Umbilical cord (tissue), 2 donors: ENCODE measurements at places on chromosomes 7 and 10. TPM values are rescaled to one million over a fixed set of nuclear protein-coding genes. Genes with fewer than 3 reads are reported as not detected.

DNA sequence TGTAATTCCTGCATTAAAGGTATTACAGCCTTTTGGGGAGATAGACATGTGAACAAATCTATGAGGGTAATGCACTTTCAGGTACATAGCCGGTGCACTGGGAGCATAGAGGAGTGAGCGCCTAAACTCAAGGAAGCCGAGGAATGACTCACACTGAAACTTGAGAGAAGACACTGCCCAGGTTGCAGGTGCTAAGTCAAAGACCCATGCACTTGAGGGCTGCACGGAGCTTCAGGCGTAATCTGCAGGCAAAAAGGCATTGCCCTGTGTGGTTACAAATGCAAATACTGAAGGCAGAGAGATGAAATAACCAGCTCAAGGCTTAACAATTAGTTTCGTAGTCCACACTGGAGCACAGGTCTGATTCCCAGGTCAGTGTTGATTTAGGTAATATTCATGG, 51.0 kb upstream of the OSBPL3 start:
- DNase-seq: no peak

- peak; percentile 50 for DNase-seq
These were observed 1180.3 kb downstream of the TYW1 start for GRCh38 chr7:68176974-68177373.

- peak; percentile 92 for DNase-seq
These were observed 67.8 kb downstream of the EGFR start for GRCh38 chr7:55086413-55087201.

- DNase-seq: no peak
These were observed 612 bp downstream of the SNX8 start for GRCh38 chr7:2313450-2314208.

MET gene
- 23.1 TPM for total RNA-seq

- DNase-seq: no peak
These were observed 42.8 kb downstream of the ARHGAP21 start for GRCh38 chr10:24680647-24681524.

LLCFC1 gene
- total RNA-seq: not detected

- DNase-seq: no peak
These were observed 38.8 kb downstream of the GSDME start for GRCh38 chr7:24718431-24718831.

GRCh38 chr10:101221549-101221948, 7.7 kb downstream of the LBX1 start:
- no peak for DNase-seq

DNA sequence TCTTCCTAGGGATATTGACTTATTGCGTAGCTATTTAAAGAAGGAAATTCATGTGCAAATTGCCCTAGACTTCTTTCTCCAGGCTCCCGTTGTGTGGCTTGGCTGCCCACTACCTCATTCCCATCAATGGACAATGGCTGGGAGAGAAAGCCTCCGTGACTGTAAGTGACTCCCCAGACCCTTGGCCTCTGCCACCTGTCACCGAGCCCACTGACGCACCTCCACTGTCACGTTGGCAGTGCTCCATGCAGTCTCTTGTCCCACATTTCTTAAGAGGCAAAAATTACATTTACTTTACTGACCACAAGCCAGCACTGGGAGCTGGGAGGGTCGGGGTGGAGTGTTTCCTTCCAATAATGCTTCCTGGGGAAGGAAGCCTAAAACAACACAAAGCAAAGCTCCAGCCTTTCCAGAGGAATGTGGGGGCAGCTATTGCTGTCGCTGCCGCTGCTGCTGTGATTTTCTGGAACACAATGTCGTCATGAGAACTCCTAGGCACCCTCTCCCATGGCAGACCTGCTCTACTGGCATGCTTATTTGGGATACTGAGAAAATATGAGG, 89.7 kb upstream of the STEAP1B start:
- DNase-seq: peak; percentile 73

GRCh38 chr7:63008366-63008765, 990.3 kb upstream of the ZNF722 start:
- DNase-seq: no peak

ZWINT gene
- total RNA-seq: 6.3 TPM

DNA sequence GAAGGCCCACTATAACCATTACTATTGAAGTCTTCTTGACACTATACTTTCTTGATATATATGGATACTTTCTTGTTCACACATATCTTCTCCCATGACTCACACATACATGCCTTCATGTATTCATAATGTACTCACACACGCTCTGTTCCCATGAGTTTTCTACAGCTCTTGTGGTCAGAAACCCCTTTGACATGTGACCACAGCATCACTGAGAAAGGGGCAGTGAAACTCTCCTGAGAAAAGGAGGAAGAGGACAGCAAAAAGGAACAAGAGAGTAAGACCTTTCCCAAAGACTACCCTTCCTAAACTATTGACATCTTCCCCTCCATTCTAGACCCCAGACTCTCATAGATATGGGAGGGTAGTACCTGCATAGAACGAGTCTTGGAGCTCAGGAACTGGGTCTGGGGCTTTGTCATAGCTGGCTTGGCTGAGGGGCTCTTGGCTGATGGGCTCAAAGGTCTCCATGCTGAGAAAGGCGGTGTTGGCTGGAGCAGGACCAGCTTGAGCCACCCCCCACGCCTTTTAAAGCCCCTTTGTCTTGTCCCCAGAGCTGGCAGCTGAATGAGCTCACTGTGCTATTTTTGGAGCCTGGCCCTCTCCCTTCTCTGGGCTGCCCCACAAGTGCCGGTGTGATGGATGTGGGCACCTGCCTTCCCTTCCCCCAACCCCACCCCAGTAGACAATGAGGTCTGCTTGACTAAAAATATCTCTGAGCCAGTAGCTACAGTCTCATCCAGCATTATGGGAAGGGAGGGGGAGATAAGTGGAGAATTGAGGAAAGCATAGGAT, 5.1 kb downstream of the SYNPO2L start:
- DNase-seq: no peak

- no peak for DNase-seq
These were observed 147.0 kb downstream of the ARID5B start for GRCh38 chr10:62048470-62048869.

- no peak for DNase-seq
These were observed 12.5 kb upstream of the CFAP69 start for GRCh38 chr7:90232430-90232829.
